GM03348 (cell line): ENCODE measurements at places on chromosomes 16 and 17.

GRCh38 chr16:63195336-63195735 lies 1159.1 kb upstream of the CDH8 start:
- no peak for DNase-seq

- no peak for DNase-seq
These were observed 395.1 kb downstream of the SEC14L1 start for GRCh38 chr17:77535892-77536291.

GRCh38 chr17:15920758-15921239 lies 24.1 kb upstream of the ADORA2B start:
- peak; percentile 48 for DNase-seq

DNA sequence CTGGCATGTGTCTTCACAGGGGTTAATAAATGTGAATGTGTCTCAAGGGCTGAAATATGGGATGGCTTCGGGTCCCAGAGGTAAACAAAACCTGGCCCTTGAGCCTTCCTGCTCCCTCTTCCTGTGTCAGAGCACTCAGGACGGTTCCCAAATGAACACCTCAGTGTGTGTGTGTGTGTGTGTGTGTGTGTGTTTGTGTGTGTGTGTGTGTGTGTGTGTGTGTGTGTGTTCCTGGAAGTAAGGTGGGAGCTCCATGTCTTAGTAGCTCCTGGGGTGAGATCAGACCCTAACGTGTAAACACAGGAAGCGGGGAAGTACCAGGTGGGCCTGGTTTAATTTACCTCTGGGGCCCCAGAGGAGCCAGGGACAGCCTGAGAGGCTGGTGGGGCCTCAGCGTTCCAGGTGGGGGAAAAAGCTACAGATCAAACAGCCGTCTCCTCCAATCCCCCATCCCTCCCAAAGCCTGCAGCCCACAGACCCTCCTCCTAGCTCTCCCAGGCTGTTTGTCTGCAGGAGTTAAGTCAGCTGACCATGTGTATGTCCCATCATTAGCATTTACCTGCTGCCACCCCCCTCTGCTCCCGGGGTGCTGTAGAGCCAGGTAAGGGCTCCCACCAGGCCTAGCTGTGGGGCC lies 6.1 kb downstream of the KIF19 start:
- no peak for DNase-seq

- DNase-seq = no peak
These were observed 7.8 kb downstream of the CCDC200 start for GRCh38 chr17:43220511-43221125.

- DNase-seq = peak; percentile 45
These were observed 1.6 kb downstream of the HEATR3 start for GRCh38 chr16:50067290-50067853.

DNA sequence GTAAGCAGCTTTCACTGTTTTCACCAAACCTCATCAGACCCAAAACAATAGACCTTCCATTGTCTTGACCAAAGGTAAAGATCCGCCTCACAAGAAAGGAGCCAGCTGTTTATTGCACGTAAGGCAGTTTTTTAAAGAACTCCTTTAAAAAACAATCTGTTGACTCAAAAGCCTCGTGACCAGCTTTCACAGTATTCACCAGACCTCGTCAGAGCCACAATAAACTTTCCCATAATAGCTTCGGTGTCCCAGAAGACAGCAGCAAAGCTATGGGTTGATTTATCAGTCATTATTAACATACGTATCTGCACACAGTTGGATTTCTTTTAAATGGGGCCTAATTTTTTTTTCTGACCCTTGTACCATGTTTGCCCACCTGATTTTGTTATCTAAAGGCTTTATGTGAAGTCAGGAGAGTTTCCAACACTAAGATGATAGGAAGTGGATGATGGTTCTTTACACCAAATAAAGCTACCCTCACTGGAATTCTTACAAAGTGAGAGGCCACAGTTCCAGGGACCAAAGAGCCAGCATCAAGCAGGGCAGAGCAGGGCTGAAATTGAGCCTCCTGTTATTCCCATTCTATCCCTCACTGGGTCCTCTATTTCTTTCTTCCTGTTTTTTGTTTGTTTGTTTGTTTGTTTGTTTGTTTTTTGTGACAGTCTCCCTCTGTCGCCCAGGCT lies 17.6 kb upstream of the HELZ start:
- no peak for DNase-seq

- no peak for DNase-seq
These were observed 138.4 kb upstream of the GSE1 start for GRCh38 chr16:85474621-85475217.

DNA sequence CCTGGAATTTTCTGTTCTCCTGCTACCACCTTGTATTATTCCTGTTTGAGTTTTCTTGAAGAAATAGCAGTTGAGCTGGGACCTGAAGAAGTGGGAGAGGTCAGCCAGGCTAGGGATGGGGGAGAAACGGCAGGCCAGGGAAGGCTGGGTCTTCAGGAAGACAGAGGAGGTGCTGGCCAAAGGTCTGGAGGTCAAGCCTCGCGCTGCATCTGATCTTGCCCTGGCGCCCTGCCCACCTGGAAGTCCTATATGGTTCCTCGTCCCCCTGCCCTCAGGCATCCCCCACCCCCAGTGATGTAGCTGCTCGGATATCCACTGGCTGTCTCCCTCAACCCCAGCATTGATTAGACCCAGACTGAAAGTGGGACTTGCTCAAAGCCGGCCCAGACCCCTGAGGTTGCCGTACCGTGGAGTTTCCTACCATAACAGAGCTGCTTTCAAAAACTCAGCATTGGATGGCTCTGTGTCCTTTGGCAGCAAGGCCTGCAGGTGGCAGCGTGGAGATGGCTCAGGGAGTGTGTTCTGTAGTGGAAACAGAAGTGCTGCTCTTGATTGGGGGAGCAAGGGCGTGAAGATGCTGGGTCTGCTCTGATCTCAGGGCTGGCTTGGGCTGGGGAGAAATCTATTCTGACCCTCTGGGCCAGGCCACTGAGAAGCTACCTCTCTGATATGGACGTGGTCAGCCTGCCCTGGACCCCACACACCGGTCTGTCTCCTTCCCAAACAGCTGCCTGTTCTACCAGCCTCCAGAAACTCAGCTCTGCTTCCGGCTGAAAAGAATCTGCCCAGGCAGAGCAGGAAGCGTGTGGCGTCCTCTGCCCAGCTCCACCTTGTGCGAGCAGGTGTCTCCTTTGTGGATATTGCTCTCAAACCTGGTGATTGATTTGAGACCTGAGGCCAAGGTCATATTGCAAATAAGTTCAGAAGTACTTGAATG lies 107.0 kb upstream of the CACNG5 start:
- peak; percentile 79 for DNase-seq

GRCh38 chr17:42321555-42321954 lies 33.3 kb downstream of the STAT5A start:
- no peak for DNase-seq

DNA sequence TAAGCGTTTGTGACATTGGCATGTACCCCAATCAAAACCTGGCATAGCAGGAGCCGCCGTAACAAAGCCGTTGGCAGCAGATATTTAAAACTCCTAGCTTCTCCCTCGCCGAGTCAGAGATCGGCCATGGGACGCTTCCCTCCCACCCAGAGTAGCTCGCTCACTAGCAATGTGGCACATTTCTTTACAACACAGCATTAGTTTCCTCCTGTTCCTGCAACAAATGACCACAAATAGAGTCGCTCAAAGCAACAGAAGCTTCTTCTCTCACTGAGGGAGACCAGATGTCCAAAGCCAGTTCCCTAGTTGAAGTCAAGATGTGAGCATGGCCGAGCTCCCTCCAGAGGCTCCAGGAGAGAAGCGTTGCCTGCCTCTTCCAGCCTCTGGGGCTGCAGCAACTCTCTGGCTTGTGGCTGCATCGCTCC lies 106.7 kb downstream of the RBFOX3 start:
- no peak for DNase-seq

- DNase-seq = peak; percentile 88
These were observed at the start of gene KCNH4 for GRCh38 chr17:42180922-42181850. KCNH4 (minus strand) TSS chr17:42181142; CDS start chr17:42180945, 197 bp downstream.

GRCh38 chr16:88685156-88686061 lies 898 bp downstream of the SNAI3 start:
- peak; percentile 88 for DNase-seq

- DNase-seq = no peak
These were observed 2.4 kb upstream of the HNF1B start for GRCh38 chr17:37747222-37747621.

DNA sequence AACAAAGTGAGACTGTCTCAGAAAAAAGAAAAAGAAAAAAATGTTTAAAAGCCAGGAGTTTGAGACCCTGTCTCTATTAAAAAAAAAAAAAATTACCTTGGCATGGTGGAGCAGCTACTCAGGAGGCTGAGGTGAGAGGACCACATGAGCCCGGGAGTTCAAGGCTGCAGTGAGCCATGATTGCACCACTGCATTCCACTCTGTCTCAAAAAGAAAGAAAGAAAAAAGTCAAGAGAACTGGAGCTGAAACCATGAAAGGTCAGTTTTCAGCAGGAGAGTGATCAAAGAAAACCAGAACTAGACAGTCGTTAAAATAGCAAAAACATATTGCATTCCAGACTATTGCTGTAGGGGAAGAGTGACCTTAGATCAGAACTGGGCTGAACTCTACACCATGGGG lies 8.8 kb downstream of the QPRT start:
- no peak for DNase-seq

GRCh38 chr17:55242476-55242875 lies 22.3 kb upstream of the HLF start:
- DNase-seq = no peak

DNA sequence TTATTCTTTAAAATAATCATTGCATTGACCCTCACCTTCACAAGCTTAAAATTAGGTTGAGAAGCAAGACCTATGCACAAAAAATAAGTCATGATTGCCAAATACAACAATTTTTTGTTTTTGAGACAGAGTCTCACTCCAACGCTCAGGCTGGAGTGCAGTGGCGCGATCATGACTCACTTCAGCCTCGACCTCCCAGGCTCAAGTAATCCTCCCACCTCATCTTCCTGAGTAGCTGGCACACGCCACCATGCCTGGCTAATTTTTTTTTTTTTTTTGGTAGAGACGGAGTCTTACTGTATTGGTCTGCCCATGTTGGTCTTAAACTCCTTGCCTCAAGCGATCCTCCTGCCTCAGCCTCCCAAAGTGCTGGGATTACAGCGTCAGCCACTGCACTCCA lies 24.2 kb downstream of the ZNF652 start:
- no peak for DNase-seq

DNA sequence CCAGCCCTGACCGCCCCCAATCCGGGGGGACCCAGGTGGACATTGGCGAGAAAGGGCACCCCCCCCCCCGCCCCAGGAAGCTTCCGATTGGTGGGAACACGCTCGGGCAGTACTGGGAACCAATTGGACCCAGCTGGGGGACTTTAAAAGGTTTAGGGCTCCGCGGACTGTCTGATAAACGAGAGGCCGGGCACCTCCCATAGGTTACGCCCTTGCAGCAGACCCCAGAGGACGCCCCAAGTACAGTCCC lies 245 bp downstream of the TMEM256 start:
- DNase-seq = peak; percentile 92

- no peak for DNase-seq
These were observed 19.5 kb downstream of the PLLP start for GRCh38 chr16:57264950-57265371.

- DNase-seq = no peak
These were observed 25.4 kb downstream of the MAP1LC3B start for GRCh38 chr16:87417528-87417910.

DNA sequence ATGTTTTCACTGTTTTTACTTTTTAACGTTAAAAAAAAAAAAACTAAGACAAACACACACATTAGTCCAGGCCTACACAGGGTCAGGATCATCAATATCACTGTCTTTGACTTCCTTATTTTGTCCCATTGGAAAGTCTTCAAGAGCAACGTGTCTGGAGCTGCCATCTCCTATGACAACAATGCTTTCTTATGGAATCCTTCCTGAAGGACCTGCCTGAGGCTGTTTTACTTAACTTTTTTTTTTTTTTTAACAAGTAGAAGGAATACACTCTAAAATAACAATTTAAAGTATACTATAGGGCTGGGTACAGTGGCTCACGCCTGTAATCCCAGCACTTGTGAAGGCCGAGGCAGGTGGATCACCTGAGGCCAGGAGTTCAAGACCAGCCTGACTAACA lies 71.8 kb upstream of the BCAR1 start:
- no peak for DNase-seq

DNA sequence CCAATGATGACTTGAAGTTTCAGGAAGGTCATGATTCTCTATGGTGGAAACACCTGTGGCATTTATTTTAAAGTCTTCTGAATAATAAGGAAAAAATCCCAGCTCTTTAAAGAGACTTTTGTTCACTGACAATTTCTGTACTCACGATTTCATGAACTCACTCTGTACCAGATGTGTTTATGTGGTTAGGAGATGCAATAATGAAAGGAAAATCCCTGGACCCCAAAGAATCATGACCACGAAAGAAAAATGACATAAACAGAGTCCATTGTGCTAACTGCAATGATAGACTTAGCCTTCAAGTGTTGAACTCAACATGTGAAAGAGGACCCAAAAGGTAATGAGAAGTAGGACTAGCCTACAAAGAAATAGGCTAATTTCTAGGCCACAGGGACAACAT lies 947.5 kb downstream of the CDH11 start:
- no peak for DNase-seq

GRCh38 chr17:74213861-74214391 lies 555 bp downstream of the TTYH2 start:
- DNase-seq = no peak

GRCh38 chr17:77332034-77332971 lies 191.5 kb downstream of the SEC14L1 start:
- no peak for DNase-seq

GRCh38 chr16:68300734-68301459 lies 9.8 kb downstream of the SLC7A6OS start:
- peak; percentile 33 for DNase-seq

DNA sequence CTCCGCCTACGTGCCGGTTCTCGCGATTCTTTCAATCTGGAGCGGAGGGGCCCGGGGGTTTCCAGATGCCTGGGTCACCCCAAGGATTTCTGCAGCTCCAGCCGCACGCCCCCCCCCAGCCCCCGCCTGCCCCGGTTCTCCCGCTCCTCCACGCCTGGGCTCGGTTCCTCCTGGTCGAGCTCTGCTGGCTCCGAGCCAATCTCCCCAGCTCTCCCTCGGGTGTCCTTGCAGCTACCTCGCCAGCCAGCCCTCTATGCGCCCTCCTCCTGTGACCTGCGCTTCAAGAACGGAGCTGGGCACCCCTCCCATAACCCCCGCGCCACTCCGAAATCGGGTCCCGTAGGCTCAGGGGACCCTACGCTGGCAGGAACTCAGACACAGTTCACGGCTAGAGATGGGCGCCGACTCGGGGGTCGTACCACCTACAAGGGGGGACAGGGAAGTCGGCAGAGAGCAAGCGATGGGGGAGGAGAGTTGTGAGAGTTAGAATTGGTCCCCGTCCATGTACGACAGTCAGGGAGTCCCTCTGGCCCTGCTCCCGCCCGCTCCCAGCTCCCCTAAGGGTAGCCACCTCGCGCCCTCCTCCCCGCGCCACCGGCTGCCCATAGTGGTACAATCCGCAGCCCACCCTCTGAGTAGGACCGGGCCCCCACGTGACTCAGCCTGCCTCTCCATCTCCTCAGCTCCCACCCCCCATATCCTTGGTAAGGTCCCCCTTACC lies 961 bp downstream of the FGF11 start:
- DNase-seq = peak; percentile 37

- no peak for DNase-seq
These were observed 3.4 kb downstream of the LCAT start for GRCh38 chr16:67940446-67941089.

- no peak for DNase-seq
These were observed 486.7 kb upstream of the SALL1 start for GRCh38 chr16:51637770-51638094.
